Left ventricle myocardium inferior (tissue), 1 donor: ENCODE measurements at places on chromosomes 4 and X. TPM values are rescaled to one million over a fixed set of nuclear protein-coding genes. Genes with fewer than 3 reads are reported as not detected.

XAGE2 gene
- total RNA-seq: not detected

ASIC5 gene
- not detected for total RNA-seq

GRCh38 chr4:7307394-7308099, 115.2 kb downstream of the SORCS2 start:
- DNase-seq: no peak

DNA sequence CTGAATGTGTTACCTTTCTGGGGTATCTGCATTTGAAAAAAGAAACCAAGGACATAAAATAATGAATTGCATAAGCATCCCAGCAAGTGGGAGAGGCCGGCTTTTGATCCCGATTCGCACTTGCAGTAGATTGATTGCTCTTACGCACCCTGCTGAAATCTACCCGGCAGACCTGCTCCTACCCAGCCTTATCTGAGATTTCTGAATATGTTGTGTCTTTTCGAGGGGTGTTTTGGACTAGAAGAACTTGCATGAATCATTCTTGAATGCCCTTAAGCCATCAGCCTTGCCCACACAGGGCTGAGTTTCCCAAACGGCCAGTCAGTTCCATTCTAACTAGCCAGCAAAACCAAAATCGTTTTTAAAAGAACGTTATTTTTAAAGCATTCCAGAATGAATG, 174.4 kb upstream of the BCOR start:
- no peak for DNase-seq

- DNase-seq: no peak
Measured at GRCh38 chr4:8010618-8011017, 71.0 kb upstream of the AFAP1 start.
